ENCODE measurements at places on chromosomes 4 and X. TPM values are rescaled to one million over a fixed set of nuclear protein-coding genes. Genes with fewer than 3 reads are reported as not detected.

GRCh38 chrX:56397636-56398035 is 165.5 kb downstream of the KLF8 start:
- DNase-seq, result no peak

- peak; percentile 65 for DNase-seq
Observed at GRCh38 chr4:90318193-90318592, 191.0 kb downstream of the CCSER1 start.

DNA sequence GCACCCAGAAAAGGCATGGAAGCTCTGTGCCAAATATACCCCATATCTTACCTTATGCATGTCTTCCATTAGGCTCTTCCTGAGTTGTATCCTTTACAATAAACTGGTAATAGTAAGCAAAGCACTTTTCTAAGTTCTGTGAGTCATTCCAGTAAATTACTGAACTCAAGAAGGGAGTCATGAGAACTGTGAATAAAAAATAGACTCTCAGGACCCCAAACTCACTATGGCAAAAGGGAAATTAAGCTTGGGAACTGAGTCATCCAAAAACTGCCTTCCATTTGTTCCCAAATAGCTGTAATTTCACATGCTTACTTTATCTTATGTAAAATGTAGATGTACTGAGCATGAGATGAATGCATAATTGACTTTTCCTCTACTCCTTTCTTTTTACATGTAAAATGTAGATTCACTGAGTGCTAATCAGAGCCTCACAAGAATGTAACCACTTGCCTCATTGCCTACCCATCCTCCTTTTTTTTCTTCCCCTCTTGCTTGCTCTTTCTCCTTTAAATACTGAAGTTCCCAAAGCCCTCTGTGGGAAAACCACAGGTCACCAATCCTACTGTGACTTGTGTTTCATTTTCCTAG is 8.1 kb downstream of the TCEAL3 start:
- no peak for DNase-seq

DNA sequence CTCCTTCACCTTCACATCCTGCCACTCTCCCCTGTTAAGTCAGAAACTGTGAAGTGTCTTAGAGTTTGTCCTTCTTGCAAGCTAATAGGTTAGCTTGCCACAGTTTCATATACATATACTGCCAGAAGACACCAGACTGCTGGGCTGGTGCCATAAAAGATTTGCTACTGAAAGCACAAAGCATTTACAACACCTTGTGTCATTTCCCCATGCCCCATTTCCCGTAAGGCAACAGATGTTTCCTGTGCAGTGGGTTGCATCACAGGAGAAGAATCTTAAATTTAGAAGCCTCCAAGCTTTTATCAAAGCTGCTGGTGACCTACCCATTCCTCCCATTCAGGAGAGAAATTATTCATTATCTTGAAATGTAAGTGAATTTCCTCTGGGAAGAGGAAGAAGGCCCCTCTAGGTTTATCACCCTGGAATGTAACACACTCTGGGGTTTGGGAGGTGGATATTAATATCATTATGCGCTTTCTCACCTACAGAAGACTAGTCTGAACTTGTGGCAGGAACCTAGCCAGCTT is 34.5 kb upstream of the RAB33B start:
- DNase-seq, result peak; percentile 91

GRCh38 chrX:133185938-133186337 is 32.2 kb downstream of the TFDP3 start:
- peak; percentile 52 for DNase-seq

- no peak for DNase-seq
Observed at GRCh38 chr4:142293536-142293935, 552.6 kb downstream of the INPP4B start.

DNA sequence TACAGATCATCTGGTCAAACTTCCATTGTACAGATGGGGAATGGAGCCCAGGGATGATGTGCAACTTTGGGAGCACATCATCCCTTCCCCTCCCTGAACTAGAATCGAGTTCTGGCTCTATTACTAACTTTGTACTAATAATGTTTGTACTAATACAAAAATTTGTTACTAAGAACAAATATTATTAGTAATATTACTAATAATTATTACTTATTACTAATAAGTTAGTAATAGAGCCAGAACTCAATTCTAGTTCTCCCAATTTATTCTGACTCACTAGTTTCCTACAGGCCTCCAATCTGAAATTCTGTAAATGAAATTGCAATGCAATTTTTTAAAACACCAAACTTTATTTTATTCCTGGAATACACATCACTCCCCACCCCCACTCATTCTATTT is 47.9 kb upstream of the CD40LG start:
- DNase-seq, result no peak

DNA sequence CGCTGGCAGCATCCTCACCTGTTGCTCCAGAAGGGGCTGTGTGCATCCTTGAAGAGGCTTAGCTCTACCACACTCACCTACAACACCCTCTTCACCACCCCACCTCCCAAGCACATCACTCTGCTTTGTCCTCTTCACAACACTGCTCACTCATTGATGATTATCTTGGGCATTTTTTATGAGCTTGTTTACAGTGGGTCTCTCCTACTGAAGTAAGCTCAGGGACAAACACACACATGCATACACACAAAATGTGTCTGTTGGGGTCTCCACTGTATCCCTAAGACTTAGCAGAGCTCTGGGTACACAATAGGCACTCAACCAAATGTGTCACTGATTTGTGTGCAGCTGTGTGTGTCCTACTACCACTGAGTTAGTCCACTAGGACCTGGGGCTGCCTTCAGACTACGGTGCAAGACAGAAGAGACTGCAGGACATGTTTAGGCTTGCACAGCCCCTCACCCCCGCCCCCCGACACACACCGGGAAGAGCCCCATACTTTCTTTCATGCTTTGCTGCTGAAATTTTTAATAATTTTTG is 1.3 kb upstream of the GABRE start:
- DNase-seq, result no peak

- no peak for DNase-seq
Observed at GRCh38 chr4:169510617-169511016, 101.8 kb downstream of the NEK1 start.

DNA sequence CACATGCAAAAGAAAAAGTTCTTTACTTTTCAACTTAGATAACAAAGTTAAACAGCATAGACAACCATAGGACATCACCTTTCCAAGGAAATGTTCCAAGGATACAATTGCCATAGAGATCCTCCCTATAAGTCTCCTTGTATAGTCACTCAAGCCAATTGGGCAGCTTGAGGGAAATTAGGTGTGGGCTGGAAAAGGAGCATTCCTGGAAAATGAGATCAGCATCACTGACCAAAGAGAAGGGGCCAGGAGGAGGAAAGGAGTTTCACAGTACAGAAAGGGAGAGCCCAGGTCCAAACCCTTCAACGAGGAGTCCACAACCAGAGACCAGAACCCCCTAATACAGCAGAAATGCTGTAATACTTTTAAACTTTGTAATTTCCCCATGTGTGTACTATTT is 91.5 kb upstream of the PPARGC1A start:
- no peak for DNase-seq

GRCh38 chr4:152860046-152860445 is 76.1 kb upstream of the FHDC1 start:
- peak; percentile 47 for DNase-seq

- DNase-seq, result no peak
Observed at GRCh38 chr4:112036886-112037285, 108.4 kb upstream of the FAM241A start.

DNA sequence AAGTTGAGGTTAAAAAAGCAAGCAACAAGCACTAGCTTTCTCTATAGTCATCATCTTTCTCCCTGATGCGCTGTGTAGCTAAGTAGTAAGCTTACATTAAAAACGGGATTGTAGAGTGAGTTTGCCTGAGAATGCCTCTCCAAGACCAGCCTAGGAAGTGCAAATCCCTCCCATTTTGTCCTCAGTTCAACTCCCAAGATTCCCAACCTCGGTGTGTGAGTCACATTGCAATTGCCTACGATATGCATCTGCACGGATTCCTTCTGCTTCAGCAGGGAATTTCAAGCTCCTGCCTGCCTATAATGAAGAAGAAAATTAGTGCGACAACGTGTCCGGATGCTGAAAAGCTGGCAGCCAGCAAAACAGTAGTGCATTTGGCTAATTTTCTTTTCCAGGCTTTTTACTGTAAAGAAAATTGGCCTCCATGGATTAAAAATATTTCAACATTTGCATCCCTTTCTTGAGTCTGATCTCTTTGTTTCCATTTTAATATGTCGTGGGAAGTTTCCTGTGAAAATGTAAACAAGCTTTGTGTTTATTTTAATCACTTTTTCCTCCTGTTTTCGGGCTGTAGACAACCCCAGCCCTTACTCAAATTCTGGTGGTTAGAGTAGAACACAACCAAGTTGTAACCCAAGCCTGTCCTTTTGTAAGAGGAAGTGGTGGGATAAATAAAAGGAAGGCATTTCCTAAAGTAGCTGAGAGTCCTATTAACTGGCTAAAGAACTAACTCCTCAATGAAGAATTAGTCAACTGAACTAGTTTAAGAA is 58.4 kb upstream of the TET2 start:
- peak; percentile 84 for DNase-seq

- no peak for DNase-seq
Observed at GRCh38 chrX:71118985-71119535, 664 bp downstream of the MED12 start.

GRCh38 chr4:55359397-55359916 is 13.4 kb downstream of the SRD5A3 start:
- DNase-seq, result no peak

GRCh38 chr4:37893164-37893563 is 2.3 kb downstream of the TBC1D1 start:
- DNase-seq, result no peak

DNA sequence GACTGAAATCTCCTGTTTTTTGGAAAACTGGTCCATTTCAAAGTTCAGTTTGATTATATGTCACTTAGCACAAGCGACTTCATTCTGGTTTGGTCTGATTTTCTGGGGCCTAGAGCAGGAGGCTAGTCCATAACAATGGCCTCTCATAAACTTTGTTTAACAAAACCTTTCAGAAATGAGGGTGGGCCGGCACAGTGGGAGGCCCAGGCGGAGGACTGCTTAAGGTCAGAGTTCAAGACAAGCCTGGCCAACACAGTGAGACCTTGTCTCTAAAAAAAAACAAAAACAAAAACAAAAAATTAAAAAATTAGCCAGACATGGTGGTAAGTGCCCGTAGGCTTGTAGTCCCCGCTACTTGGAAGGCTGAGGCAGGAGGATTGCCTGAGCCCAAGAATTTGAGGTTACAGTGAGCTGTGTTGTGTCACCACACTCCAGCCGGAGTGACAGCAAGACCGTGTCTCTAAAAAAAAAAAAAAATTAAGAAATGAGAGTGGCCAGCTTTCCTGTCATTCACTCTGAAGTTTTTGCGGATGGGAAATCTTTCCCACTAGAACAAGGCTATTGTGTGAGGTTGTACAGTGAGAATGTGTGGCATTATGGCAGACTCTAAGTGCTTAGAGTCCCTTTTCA is 1.2 kb upstream of the PLAC8 start:
- DNase-seq, result no peak

DNA sequence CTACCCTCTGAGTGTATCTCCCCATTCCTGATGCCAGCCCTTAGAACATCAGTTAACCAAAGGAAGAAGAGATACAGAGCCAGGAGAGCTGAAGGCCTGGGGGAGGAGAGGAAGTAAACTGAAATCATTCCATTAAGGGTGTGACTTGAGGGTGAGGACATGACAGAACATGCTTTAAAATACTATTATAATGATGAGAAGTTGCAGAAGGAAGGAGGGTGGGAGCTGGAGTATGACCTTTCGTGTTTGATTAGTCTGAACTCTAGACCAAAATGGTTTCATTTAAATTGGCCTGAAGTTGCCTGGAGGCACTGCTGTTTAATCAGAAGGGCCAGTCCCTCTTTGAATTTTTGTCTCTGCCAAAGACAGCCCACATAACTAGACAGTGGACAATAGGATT is 11.4 kb downstream of the INTS6L start:
- DNase-seq, result peak; percentile 61

- DNase-seq, result no peak
Observed at GRCh38 chr4:88054901-88055300, 47.5 kb downstream of the PKD2 start.

DNA sequence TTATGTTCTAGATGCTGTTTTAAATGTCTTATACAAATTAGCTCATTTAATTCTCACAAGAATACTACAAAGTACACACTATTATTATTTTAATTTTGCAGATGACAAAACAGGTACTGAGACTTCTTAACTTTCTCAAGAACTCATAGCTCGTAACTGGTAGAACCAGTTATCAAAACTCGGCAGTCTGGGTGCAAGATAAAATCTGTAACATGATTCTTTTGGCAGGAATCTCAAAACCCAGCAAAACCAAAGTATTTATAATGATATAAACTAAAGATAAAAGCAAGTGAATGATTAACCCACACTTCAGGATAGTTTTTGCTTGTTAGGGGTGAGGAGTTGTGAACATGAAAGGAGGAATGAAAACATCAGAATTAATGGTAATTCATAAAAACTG is 27.6 kb downstream of the CLNK start:
- DNase-seq, result peak; percentile 50

Gene USP17L18
- total RNA-seq, result not detected

Gene NSG1
- 28.1 TPM for total RNA-seq

Gene PLAC8
- 1.6 TPM for total RNA-seq

Gene RAP1GDS1
- 81.6 TPM for total RNA-seq

Gene USP17L24
- not detected for total RNA-seq

Gene ADAM29
- not detected for total RNA-seq

Gene HSFX1
- total RNA-seq, result 0.25 TPM

Gene HSFX2
- not detected for total RNA-seq

Gene EIF2S3
- total RNA-seq, result 147 TPM

Gene MID1IP1
- total RNA-seq, result 54.7 TPM

Measured in foreskin keratinocyte (primary cell).